Thymus (tissue), 14 donors: ENCODE measurements at places on chromosomes 1 and 21. TPM values are rescaled to one million over a fixed set of nuclear protein-coding genes. Genes with fewer than 3 reads are reported as not detected.

DNA sequence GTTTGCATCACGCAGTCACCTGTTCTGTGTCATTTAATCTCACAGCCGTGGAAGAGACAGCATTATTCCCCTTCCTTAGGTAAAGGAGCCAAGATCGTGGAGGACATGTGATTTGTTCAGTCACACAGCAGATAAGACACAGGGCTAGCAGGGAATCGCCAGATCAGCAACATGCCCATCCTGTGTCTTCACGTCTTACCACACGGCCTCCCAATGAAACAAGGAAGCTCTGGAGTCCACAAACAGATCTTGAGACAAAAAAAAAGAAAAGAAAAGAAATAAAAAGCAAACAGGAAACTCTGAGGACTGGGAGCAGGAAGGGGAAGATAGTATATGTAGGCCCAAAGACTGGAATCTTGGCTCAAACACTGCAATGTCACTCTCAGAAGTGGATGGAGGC is 155.3 kb downstream of the ADSS2 start:
- DNase-seq: no peak

DNA sequence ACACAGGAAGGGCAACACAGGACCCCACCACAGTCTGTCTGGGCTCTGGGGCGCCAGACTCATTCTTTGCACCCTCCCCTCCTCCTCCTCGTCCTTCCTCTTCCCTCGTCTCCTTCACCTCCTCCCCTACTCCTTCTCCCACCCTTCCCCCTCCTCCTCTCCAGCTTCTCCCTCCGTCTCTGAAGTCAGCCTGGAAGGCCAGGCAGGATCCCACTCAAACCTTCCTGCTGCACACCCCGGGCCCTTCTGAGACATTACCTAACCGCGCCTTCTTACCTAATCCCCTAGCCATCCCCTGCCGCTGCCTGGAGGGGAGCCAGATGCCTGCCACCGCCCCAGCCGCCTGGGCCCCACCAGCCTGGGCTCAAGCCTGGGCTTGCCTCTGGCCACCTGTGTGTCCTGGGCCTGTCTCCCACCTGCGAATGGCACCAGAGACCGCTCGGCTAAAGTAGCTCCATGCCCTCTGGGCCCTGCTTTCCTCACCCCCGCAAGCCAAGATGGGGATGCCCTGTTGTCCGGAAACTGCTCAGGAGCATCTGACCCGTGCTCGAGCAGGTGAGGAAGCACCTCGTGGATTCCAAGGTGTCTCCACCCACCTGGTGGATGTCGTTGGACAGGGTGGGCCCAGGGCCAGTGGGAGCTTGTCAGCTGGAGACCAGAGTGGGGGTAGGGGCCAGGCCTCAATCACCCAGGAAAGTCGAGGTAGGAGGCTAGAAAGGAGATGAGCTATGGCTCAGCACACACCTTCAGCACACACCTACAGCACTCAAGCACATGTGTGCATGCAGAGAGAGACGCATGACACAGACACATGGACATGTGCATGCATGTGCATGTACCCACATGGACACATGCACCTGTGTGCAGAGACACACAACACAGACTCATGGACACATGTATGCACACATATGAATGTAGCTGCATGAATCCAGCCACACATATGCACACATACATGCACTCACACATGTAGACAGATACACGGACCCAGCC is 31.9 kb downstream of the WNT9A start:
- no peak for DNase-seq

- no peak for DNase-seq
These were observed 88.8 kb upstream of the IPO9 start for GRCh38 chr1:201740086-201740541.

DNA sequence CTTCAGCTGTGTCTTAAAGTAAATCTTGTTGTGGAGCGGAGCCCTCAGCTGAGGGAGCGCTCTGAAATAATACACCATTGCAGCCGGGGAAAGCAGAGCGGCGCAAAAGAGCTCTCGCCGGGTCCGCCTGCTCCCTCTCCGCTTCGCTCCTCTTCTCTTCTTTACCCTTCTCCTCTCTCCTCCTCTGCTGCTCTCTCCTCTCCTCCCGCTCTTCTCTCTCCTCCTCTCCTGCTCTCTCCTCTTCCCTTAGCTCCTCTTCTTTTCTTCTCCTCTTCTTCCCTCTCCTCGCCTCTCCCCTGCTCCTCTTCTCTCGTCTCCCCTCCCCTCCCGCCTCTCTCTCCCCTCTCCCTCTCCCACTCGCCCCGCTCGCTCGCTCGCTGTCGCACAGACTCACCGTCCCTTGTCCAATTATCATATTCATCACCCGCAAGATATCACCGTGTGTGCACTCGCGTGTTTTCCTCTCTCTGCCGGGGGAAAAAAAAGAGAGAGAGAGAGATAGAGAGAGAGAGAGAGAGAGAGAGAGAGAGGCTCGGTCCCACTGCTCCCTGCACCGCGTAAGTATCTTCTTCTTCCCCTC is at the start of gene PROX1:
Gene PROX1 (plus strand): TSS at position 47 of the 580 bp plus-strand sequence. CDS start 8,563 bp downstream, outside the sequence.
- DNase-seq: peak; percentile 20

- no peak for DNase-seq
These were observed 120.9 kb downstream of the SYT2 start for GRCh38 chr1:202589190-202589930.

The CASQ2 gene
- total RNA-seq: 1.0 TPM

GRCh38 chr1:20324704-20325406 is 34.2 kb downstream of the VWA5B1 start:
- no peak for DNase-seq

The CRP gene
- 0.05 TPM for total RNA-seq

The OR2AK2 gene
- 0.09 TPM for total RNA-seq

DNA sequence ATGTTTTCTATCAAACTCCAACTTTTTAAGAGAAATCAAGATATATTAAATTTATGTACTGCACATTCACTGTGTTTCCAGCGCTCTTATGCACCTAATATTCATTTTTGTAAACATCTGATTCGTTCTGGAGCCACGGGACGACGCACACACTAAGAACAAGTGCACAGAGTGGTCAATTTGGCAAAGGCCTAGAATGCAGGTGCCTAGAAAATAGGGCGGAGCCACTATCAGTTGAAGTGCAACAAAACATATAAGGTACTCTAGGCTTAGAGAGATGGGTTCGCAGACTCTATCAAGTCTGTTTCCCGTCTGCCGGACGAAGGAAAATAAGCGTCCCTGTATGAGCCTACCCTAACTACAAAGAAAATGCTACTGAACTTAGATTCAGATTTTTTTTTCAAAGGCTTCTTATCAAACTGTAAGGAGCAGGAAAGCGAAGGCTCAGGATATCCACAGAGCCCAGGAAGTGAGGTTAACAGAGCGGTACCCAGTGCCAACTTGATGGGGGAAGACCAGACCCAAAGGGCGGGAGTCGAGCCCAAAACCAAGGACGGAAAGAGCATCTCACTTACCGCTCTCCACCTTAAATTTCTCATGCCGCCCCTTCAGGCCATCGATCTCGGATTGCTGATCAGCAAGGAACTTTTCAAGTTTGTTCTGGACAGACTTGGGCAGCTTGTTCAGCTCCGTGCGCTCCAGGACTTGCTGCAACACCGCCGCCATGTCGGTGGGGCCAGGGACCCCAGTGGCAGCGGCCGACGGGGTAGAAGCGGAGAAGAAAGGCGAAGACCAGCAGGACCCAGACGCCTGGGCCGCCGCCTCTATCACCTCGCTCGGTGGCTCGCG is 526 bp downstream of the TPR start:
- no peak for DNase-seq

- no peak for DNase-seq
These were observed 37.4 kb downstream of the ACOT11 start for GRCh38 chr1:54585181-54586066.

The ADCY10 gene
- total RNA-seq: 0.09 TPM

DNA sequence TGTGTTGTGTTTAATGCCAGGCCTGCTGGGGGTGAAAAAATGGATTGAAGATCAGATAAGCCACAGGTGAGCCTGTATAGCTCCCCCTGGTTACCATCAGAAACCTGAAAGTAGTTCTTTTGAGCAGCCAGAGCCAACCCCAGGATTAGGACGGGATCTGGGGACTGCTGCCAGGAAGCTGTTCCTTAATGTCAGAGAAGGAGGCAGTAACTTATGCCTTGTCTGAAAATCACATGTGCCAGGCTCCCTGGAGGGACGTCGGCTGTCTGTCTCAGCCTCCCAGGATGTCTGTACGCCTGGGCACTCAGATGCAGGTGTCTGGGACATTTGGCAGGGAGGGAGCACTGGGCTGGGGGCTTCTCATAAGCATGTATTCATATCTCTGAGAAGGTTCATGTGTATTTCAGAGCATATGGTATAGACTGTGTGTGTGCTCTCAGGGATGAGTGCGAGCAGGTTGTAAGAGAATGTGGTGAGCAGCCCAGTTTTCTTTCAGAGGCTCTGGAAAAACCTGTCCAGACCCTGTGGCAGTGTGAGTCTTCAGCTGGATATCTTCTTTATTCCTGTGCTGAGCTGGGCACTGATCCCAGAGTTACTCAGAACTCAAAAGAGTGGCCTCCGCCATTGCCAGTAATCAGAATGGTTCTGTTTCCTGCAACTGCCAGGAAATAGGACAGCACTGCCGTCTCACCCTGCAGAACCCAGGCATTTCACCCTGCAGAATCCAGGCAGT is 2.8 kb downstream of the FAM43B start:
- no peak for DNase-seq

GRCh38 chr1:8629241-8630091 is 188.0 kb downstream of the RERE start:
- DNase-seq: peak; percentile 49

DNA sequence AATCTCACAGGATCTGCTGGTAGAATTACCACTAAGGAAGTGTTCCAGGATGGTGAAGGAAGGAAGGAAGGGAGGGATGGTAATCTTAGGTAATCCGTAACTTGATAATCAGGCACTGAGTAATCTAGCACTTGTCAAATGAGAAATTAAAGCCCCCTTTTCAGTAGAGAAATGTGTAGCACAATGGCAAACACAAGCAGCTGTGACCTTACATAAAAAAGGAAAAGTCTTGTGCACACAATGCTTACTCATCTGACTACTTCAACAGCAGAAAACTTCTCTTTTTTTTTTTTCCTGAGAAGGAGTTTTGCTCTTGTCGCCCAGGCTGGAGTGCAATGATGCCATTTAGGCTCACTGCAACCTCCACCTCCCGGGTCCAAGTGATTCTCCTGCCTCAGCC is 6.1 kb downstream of the NUP210L start:
- DNase-seq: no peak

The KIRREL1 gene
- 5.9 TPM for total RNA-seq

DNA sequence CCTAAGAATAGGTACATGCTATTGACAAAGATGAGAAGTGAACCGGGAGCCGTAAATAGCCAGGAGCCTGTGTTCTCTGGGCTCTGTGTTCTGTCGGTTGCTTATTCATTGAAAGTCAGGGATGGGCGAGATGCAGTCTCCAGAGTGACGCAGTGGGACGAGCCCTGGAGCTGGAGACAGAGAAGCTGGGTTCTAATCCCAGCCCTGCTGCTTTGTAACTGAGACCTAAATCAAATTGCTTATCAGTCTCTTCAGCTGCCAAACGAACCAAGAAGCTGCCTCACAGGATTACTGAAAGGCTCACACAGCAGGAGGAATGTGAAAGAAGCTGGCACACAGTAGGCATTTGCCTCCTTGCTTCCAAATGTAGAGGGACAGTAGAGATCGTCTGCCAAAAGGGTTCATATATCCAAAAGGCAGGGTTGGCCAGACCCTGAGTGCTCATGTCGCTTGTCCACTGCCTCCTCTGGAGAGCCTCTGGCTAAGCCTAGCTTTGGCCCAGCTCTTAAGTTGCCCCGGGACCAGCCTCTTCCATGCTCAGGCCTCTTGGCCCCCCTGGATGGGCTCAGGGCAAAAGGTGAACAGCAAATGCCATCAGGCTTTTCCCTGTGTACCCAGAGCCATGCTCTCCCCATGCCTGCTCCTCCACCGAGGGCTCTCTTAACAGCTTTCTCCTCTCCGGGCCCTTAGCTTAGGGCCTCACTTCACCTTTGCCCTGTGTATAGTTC is 134.2 kb upstream of the IPO9 start:
- DNase-seq: no peak

GRCh38 chr1:227793079-227793947 is 22.2 kb upstream of the PRSS38 start:
- no peak for DNase-seq

The OPTC gene
- total RNA-seq: 0.09 TPM

The NPPB gene
- total RNA-seq: 0.47 TPM

The S100A9 gene
- 281 TPM for total RNA-seq

GRCh38 chr1:39681294-39681693 is 9.4 kb upstream of the NT5C1A start:
- DNase-seq: no peak

The PLCH2 gene
- total RNA-seq: 0.90 TPM

- DNase-seq: no peak
These were observed 36.2 kb upstream of the POU3F1 start for GRCh38 chr1:38082769-38083263.

DNA sequence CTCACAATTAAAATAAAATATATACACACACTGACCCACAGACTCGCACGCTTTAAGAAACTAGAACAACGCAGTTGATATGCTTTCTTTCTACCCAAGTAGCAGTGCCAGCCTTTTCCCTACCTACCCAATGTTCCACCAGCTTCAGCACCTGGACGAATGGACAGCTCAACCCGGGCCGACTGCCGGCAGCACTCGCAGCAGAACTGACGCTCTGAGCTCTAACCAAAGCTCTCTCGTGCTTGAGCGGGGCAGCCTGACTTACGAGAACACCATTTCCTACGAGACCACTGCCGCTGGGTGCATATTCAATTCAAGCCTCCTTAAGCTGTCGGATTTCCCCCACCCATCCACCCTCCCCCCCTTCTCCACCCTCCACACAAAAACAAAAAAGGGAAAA is 127.4 kb upstream of the DPYD start:
- DNase-seq: peak; percentile 68

DNA sequence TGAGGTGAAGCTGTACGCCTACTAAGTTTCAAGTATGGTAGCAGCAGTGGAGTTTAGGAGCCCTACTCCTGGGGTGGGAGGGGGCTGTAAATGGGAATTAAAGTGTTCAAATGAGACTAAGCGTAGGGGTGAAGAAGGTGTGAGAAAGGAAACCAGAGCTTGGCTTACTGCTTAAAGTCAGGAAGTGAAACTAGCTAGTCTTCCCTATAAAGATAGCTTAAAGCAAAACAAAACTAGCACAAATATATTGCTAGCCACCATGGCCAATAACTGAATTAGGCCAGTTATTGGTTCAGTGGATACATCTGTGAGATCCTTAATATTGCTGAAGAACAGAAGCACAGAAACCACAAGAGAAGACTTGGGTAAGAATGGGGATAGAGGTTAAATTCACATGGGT is 492.2 kb upstream of the PKN2 start:
- no peak for DNase-seq

- DNase-seq: peak; percentile 27
These were observed 25.2 kb downstream of the FHAD1 start for GRCh38 chr1:15272009-15272781.

- no peak for DNase-seq
These were observed 104.0 kb upstream of the BMP8A start for GRCh38 chr1:39387452-39387851.

The SYF2 gene
- 86.6 TPM for total RNA-seq

The CLIC6 gene
- total RNA-seq: 3.3 TPM
